ENCODE measurements at places on chromosomes 5 and 9.

- no peak for DNase-seq
These were observed 114.1 kb downstream of the CDK5RAP2 start for GRCh38 chr9:120465685-120466407.

DNA sequence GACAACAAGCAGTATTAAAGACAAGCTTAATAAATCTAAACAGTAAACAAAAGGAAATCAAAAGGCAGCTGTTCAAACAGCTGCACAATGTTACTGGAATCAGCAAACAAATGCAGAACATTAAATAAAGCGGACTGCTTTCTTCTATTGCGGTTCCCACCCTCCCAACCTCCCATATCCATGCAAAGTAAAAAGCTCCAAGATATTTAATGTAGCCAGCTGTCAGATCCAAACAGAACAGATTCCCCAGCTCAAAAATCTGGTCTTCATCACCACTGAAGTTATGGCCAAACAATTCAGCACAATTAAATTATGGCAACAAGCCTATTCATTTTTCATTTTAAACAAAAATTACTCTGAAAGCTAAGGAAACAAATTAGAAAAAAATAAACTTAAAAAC is 75.9 kb downstream of the SLC38A9 start:
- DNase-seq: no peak

DNA sequence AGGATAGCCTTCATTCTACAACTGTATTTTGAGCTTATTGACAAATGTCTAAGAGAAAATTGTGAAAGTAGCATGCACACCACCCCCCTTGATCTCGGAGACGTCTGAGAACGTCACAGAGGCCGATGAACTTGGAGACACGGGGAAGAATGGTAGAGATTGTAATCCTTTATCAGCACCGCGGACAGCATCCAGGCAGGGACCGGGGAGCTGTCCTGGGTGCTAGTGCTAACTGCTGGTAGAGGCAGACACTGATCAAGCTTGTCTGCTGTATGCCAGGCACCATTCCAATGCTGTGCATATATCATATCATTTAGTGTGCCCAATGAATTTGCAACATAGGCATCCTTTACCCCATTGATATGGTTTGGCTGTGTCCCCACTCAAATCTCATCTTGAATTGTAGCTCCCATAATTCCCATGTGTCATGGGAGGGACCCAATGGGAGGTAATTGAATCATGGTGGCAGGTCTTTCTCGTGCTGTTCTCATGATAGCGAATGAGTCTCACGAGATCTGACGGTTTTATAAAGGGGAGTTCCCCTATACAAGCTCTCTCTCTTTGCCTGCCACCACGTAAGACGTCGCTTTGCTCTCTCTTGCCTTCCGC is 98.8 kb downstream of the LHX2 start:
- peak; percentile 56 for DNase-seq

DNA sequence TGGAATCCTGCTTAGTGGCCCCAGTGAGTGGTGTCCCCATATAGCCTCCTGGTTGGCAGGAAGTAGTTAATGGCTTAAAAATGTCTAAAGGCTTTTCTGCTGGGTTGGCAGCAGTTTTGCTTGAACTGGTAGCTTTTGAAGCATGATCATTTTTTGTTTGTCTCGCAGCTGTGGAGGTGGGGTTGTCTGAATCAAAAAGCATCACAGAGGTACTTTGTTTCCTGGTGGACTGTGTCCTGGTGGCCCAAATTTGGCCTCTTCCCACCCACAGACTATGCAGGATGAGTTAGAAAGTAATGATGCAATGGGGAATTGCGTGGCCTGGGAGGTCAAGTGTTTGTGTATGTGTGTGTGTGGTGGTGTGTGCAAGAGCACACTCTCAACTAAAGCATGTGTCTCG is 322.7 kb downstream of the ARHGEF28 start:
- peak; percentile 30 for DNase-seq

GRCh38 chr9:6218099-6218502 is 2.5 kb downstream of the IL33 start:
- DNase-seq: no peak

DNA sequence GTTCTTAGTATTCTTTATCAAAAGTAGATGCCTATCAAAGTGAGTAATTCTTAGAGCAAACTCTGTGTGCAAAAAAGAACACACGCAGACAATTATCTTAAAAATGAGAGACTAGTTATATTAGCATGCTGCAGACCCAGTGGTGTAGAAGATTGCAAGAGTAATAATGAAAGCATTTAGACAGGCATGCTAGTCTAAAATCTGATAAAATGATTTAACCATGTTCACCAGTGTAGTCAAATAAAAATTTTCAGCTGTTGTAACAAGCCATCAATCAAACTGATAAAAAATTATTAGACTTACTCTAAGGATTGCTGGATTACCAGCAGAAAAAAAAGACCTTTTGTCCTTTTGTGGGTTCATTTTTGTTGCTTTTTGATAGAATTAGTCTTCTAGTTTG is 241.9 kb upstream of the TLE4 start:
- no peak for DNase-seq

- DNase-seq: no peak
These were observed 117.5 kb downstream of the FGF1 start for GRCh38 chr5:142568283-142568995.

- DNase-seq: peak; percentile 38
These were observed at the start of gene PCDHB10 for GRCh38 chr5:141192110-141192725. TSS of gene PCDHB10 (plus strand) at chr5:141192353. CDS start at chr5:141192553, 200 bp downstream.

DNA sequence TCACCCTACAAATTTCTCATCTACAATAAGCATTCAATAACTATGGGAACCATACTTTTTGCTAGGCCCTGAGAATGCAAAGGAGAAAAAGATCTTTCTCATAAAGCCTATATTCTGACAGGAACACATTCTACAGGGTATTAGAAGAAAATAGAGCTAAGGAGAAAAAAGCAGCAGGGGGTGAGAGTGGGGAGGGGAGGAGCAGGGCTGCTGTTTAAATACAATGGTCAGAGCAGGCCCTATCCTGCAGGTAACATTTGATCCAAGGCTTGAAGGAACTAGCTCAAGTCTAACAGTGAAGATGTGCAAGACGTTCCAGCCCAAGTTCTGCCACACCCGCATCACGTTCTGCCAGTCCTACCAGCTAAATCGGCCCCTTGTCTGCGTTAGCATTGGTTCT is 89.7 kb downstream of the ELAVL2 start:
- no peak for DNase-seq

GRCh38 chr5:125150041-125150669 is 403.7 kb upstream of the ZNF608 start:
- DNase-seq: no peak

- no peak for DNase-seq
These were observed 20.5 kb upstream of the SLC6A19 start for GRCh38 chr5:1180841-1181271.

GRCh38 chr9:70588381-70588780 is 173.9 kb upstream of the KLF9 start:
- no peak for DNase-seq
